ENCODE measurements at places on chromosomes 13 and 19. TPM values are rescaled to one million over a fixed set of nuclear protein-coding genes. Genes with fewer than 3 reads are reported as not detected.

The MATK gene
- 25.2 TPM for total RNA-seq

The KASH5 gene
- 2.3 TPM for total RNA-seq

The ERICH6B gene
- total RNA-seq: not detected

GRCh38 chr13:30618930-30619279, 1.2 kb downstream of the USPL1 start:
- no peaks in the 10 kb centered on the region for H3K27me3 ChIP-seq
- peaks cover 13% of the 10 kb centered on the region for H3K36me3 ChIP-seq
- no peak overlapping the region for H3K27ac ChIP-seq
- H3K4me3 ChIP-seq: no peak overlapping the region
- H3K4me1 ChIP-seq: peaks cover 28% of the 10 kb centered on the region

DNA sequence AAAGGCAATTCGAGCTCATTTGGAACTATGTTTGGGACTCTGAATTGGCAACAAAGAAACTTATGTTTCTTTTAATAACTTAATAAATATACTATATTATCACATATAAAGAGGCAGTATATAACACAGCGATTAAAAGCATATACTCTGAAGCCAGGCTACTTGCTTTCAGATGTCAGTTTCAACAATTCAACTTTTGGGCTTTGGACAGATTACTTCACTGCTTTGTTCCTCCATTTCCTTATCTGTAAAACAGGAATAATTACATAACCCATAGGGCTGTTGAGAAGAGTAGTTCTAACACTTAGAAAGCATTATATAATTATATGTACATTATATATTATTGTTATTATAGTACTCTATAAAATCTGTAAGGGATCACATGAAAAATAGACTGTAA, 107.2 kb downstream of the EDNRB start:
- H3K4me3 ChIP-seq: no peak overlapping the region
- H3K27ac ChIP-seq: no peak overlapping the region
- H3K36me3 ChIP-seq: no peaks in the 10 kb centered on the region
- peaks cover 5% of the 10 kb centered on the region for H3K27me3 ChIP-seq

The ZNF99 gene
- not detected for total RNA-seq
